PC-9 (cell line): ENCODE measurements at places on chromosomes 7 and 10. TPM values are rescaled to one million over a fixed set of nuclear protein-coding genes. Genes with fewer than 3 reads are reported as not detected.

ZNF117 gene
- total RNA-seq: 7.3 and 12.6 TPM in 2 replicates

- DNase-seq: no peak
- H3K4me1 ChIP-seq: no peaks in the 10 kb centered on the region
- no peak overlapping the region for H3K27ac ChIP-seq
- H3K4me3 ChIP-seq: no peak overlapping the region
Observed at GRCh38 chr10:113907166-113907565, 52.7 kb downstream of the NHLRC2 start.

- H3K27me3 ChIP-seq: no peaks in the 10 kb centered on the region
- no peak overlapping the region for H3K27ac ChIP-seq
- H3K4me1 ChIP-seq: no peaks in the 10 kb centered on the region
Observed at GRCh38 chr10:28569506-28570159, 36.7 kb downstream of the WAC start.

GRCh38 chr7:20447021-20447650 is 116.4 kb downstream of the ITGB8 start:
- no peaks in the 10 kb centered on the region for H3K36me3 ChIP-seq
- DNase-seq: no peak
- no peaks in the 10 kb centered on the region for H3K27me3 ChIP-seq
- H3K4me3 ChIP-seq: no peak overlapping the region
- no peak overlapping the region for H3K27ac ChIP-seq

DNA sequence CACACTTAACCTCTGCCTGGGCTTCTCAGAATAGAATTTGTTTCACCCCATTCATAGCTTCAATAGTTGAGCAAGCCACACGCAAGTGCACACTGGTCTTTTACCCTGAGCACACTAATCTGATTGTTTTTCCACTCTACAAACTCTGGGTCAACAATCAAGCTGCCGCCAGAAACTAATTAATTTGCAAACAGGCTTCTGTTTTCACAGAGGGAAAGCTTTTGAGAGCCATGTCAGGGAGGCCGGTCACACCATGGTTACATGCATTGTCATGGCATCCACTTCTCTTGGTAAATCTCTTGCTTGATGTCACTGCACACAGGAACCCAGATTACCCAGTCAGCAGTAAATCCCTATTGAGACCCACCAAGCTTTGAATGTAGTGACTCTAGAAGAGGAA is 154.2 kb downstream of the SEMA3A start:
- H3K4me1 ChIP-seq: peaks cover 19% of the 10 kb centered on the region
- no peak overlapping the region for H3K4me3 ChIP-seq
- no peaks in the 10 kb centered on the region for H3K36me3 ChIP-seq
- no peak for DNase-seq
- H3K27me3 ChIP-seq: no peaks in the 10 kb centered on the region
- no peak overlapping the region for H3K27ac ChIP-seq

DNA sequence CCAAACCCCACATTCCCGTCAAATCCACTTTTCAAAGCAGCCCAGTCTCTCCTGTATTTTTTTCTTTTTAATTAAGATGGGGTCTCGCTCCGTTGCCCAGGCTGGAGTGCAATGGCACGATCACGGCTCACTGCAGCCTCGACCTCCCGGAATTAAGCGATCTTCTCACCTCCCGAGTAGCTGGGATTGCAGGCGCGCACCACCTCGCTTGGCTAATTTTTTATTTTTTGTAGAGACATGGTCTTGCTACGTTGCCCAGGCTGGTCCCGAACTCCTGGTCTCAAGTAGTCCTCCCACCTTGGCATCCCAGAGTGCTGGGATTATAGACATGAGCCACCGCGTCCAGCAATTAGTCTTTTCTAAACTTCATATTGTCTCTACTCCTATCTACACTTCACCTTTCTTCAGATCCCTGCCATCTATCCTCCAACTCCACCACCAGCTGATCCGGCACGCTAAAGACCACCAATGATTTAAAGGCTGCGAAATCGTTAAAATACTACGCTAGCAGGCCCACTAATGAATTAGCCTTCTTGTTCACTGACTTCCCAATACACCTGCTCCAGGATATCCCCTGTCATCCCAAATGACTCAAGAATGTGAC is 525 bp upstream of the CHUK start:
- H3K4me1 ChIP-seq: 0 out of 2 replicates have a peak, but pooled peaks cover 10% of the 10 kb centered on the region
- H3K36me3 ChIP-seq: no peaks in the 10 kb centered on the region
- no peaks in the 10 kb centered on the region for H3K27me3 ChIP-seq
- peak overlapping the region; percentile 86 for H3K4me3 ChIP-seq
- no peak for DNase-seq

OPN1SW gene
- not detected in 2 replicates for total RNA-seq

- no peak overlapping the region for H3K27ac ChIP-seq
- H3K27me3 ChIP-seq: no peaks in the 10 kb centered on the region
- H3K36me3 ChIP-seq: peaks cover 5% of the 10 kb centered on the region; the same call in 1 of the 2 replicates
- no peaks in the 10 kb centered on the region for H3K4me1 ChIP-seq
- no peak for DNase-seq
Observed at GRCh38 chr7:104160375-104160774, 47.4 kb downstream of the ORC5 start.

DNA sequence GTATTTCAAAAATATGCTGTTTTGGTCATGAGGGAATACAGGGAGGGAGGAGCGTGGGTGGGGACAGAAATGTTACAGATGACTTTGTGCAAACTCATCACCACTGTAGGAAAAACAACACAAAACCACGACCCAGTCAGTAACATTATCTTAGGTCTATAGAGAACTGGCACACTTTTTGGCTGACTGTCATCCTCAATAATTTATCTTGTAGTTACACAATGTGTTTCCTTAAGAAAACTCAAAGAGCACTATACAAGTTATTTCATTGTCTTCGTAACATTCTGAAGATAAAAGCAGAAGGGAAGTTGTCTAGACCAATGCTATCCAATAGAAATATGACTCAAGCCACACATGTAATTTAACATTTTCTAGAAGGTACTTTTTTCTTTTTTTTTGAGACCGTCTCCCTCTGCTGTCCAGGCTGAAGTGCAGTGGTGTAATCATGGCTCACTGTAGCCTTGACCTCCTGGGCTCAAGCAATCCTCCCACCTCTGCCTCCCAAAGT is 16.9 kb upstream of the CDK14 start:
- DNase-seq: peak; percentile 44
- no peaks in the 10 kb centered on the region for H3K36me3 ChIP-seq
- H3K4me3 ChIP-seq: no peak overlapping the region
- no peaks in the 10 kb centered on the region for H3K4me1 ChIP-seq
- 0 out of 2 replicates have a peak overlapping the region, but pooled peaks have one; percentile 26 for H3K27ac ChIP-seq

- H3K27ac ChIP-seq: no peak overlapping the region
- peaks cover 100% of the 10 kb centered on the region for H3K27me3 ChIP-seq
- no peaks in the 10 kb centered on the region for H3K4me1 ChIP-seq
- no peaks in the 10 kb centered on the region for H3K36me3 ChIP-seq
Observed at GRCh38 chr7:155429651-155430050, 28.3 kb upstream of the EN2 start.

GRCh38 chr10:28875549-28876081 is 198.3 kb downstream of the BAMBI start:
- H3K36me3 ChIP-seq: no peaks in the 10 kb centered on the region
- no peaks in the 10 kb centered on the region for H3K27me3 ChIP-seq
- H3K27ac ChIP-seq: no peak overlapping the region
- no peaks in the 10 kb centered on the region for H3K4me1 ChIP-seq
- no peak overlapping the region for H3K4me3 ChIP-seq

SLC16A9 gene
- not detected in 2 replicates for total RNA-seq

GRCh38 chr7:996079-996872 is 13.3 kb downstream of the CYP2W1 start:
- no peak overlapping the region for H3K27ac ChIP-seq
- H3K27me3 ChIP-seq: no peaks in the 10 kb centered on the region
- H3K4me1 ChIP-seq: no peaks in the 10 kb centered on the region
- no peak for DNase-seq
- H3K4me3 ChIP-seq: no peak overlapping the region
- no peaks in the 10 kb centered on the region for H3K36me3 ChIP-seq

GRCh38 chr7:158957921-158958491 is 101.6 kb downstream of the DYNC2I1 start:
- H3K4me1 ChIP-seq: no peaks in the 10 kb centered on the region
- no peaks in the 10 kb centered on the region for H3K36me3 ChIP-seq
- peaks cover 22% of the 10 kb centered on the region; the same call in 1 of the 2 replicates for H3K27me3 ChIP-seq
- peak; percentile 54 for DNase-seq
- peak overlapping the region; percentile 16; the same call in 1 of the 2 replicates for H3K4me3 ChIP-seq

CNNM1 gene
- not detected in 2 replicates for total RNA-seq

DNA sequence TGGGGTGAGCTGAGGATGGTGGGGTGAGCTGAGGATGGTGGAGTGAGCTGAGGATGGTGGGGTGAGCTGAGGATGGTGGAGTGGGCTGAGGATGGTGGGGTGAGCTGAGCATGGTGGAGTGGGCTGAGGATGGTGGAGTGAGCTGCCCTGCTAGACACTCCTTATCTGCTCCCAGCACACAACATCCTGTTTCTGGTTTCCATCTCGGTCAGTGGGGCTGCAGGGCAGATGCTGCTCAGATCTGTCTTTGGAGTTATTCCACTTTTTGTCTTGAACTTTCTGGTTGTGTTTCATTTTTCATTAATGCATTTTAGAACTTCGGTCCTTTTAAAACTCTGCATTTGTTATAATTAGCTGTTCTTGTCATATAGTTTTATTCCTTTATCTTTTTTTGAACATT is 67.9 kb upstream of the ANTXRL start:
- no peak overlapping the region for H3K4me3 ChIP-seq
- H3K27ac ChIP-seq: no peak overlapping the region
- DNase-seq: no peak

- H3K27ac ChIP-seq: no peak overlapping the region
- no peaks in the 10 kb centered on the region for H3K36me3 ChIP-seq
- no peaks in the 10 kb centered on the region for H3K4me1 ChIP-seq
- no peak overlapping the region for H3K4me3 ChIP-seq
- H3K27me3 ChIP-seq: no peaks in the 10 kb centered on the region
Observed at GRCh38 chr7:69349291-69349690, 249.0 kb upstream of the AUTS2 start.

DNA sequence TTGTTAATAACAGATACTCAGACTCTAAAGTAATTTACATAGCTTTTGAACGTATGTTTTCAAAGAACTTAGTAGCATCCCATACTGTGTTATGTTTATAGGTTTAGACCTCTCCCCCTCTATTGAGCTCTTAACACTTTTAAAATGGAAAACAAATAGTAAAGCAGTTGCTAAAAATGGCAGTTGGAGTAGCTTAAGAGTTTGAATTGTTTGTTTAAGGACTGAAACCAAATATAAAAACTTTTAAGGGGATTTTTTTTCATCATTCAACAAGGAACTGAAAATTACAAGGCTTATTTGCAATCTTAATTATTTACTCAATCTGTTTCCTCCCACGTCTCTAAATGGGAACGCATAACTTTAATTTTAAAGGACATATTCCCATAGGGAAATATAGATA is 1.6 kb upstream of the SPAG6 start:
- no peak overlapping the region for H3K27ac ChIP-seq
- H3K36me3 ChIP-seq: no peaks in the 10 kb centered on the region
- no peak for DNase-seq
- H3K4me1 ChIP-seq: peaks cover 6% of the 10 kb centered on the region; the same call in 1 of the 2 replicates
- H3K4me3 ChIP-seq: no peak overlapping the region

DNA sequence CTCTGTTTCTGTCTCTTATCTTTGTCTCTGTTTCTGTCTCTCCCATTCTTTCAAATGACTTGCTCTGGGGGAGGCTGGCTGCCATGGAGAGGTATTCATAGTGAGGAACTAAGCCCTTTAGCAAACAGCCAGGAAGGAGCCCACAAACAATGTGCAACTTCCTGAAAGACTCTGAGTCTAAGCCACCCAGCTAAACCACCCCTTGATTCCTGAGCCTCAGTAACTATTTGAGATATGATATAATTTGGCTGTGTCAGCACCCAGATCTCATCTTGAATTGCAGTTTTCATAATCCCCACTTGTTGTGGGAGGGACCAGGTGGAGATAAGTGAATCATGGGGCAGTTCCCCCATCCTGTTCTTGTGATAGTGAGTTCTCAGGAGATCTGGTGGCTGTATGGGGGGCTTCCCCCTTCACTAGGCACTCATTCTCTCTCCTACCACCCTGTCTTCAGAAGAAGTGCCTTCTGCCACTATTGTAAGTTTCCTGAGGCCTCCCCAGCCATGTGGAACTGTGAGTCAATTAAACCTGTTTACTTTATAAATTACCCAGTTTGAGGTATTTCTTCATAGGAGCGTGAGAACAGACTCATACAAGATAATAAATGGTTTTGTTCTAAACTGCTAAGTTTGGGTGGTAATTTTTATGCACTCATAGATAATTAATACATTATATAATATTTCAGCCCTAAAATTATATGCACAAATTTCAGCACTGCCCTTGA is 121.2 kb upstream of the FOXP2 start:
- no peaks in the 10 kb centered on the region for H3K36me3 ChIP-seq
- H3K4me3 ChIP-seq: no peak overlapping the region
- no peaks in the 10 kb centered on the region for H3K4me1 ChIP-seq
- H3K27me3 ChIP-seq: no peaks in the 10 kb centered on the region

- no peak overlapping the region for H3K27ac ChIP-seq
- H3K4me1 ChIP-seq: peaks cover 85% of the 10 kb centered on the region
- no peaks in the 10 kb centered on the region for H3K36me3 ChIP-seq
- no peaks in the 10 kb centered on the region for H3K27me3 ChIP-seq
Observed at GRCh38 chr7:131627735-131628190, 71.3 kb upstream of the PODXL start.

- no peak for DNase-seq
- H3K27me3 ChIP-seq: no peaks in the 10 kb centered on the region
- peaks cover 100% of the 10 kb centered on the region for H3K4me1 ChIP-seq
- H3K27ac ChIP-seq: peak overlapping the region; percentile 97
Observed at GRCh38 chr10:73891540-73891939, 17.2 kb upstream of the CAMK2G start.

- H3K36me3 ChIP-seq: no peaks in the 10 kb centered on the region
- no peak overlapping the region for H3K4me3 ChIP-seq
- H3K27ac ChIP-seq: no peak overlapping the region
- no peak for DNase-seq
- peaks cover 19% of the 10 kb centered on the region; the same call in 1 of the 2 replicates for H3K27me3 ChIP-seq
Observed at GRCh38 chr7:50112250-50112649, 19.2 kb upstream of the ZPBP start.
